ENCODE measurements at places on chromosomes 7 and 10.

- no peak for DNase-seq
Measured at GRCh38 chr10:11684717-11685645, 57.2 kb upstream of the ECHDC3 start.

DNA sequence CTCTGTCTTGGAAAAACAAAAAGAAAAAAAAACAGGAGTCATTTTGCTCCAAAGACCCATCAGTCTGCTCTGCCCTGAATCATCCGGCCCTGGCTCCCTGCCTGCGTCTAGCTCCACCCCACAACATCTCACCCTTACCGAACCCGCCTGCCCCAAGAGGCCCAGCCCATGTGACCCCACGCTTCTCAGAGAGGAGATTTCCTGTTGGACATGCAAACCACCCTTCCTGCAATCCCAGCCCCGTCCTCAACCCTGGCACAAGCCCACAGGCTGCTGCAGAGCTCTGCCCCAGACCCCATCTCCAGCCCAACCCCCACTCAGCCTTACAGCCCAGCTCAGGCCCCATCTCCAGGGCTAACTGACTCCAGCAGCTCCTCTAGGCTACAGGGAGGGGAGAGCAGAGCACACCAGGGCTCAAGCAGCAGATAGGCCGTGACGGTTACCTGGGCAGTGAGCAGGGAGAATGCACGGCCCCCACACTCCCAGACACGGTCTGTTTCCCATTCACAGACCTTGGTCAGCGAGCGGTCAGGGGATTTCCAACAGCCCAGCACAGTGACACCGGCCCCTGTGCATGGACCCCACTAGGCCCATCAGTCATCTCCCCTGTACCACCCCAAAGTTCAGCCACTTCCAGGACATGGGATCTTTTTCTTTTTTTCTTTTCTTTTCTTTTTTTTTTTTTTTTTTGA lies 69.9 kb upstream of the GTF2I start:
- no peak for DNase-seq

DNA sequence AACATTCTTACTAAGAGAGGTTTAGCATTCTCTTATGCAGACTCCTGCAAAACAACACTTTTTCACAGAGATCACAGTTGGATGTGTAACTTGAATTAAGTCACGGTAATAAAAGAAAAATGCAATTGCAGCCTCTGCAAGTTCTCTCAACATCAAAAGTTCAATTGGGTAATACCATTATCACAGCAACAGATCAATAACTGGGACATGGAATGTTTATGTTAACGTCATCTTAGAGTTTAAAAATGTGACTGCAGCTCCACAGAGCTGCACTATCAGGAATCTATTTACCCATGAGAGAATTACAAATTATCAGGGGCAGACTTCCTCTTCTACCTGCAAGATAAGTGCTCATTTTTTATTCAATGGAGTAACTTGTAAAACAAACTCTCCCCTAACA lies 86.7 kb downstream of the VSTM4 start:
- no peak for DNase-seq

GRCh38 chr7:138125598-138126111 lies 49.4 kb downstream of the AKR1D1 start:
- DNase-seq, result no peak

DNA sequence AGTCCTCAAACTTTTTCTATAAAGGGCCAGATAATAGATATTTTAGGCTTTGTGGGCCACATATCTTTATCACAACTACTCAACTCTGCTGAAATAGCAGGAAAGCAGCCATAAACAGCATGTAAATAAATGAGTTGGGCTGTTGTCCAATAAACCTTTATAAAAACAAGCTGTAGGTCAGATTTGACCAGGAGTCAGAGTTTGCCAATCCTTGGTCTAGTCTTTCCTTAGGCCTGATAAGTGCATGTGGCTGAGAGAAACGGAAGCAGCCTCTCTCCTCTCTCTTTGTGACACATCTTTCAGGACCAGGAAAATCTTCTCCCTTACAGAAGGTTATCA lies 724.5 kb downstream of the GRID1 start:
- no peak for DNase-seq

DNA sequence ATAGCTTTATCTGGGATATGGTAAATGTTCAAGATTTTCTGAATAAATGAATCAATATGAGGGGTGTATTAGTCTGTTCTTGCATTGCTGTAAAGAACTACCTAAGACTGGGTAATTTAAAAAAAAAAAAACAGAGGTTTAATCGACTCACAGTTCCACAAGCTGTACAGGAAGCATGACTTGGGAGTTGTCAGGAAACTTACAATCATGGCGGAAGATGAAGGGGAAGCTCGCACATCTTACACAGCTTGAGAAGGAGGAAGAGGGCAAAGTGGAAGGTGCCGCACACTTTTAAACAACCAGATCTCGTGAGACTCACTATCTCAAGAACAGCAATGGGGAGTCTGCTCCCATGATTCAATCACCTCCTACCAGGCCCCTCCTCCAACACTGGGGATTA lies 32.5 kb upstream of the OTUD1 start:
- no peak for DNase-seq

- no peak for DNase-seq
Measured at GRCh38 chr10:16934461-16934860, 117.2 kb upstream of the RSU1 start.

DNA sequence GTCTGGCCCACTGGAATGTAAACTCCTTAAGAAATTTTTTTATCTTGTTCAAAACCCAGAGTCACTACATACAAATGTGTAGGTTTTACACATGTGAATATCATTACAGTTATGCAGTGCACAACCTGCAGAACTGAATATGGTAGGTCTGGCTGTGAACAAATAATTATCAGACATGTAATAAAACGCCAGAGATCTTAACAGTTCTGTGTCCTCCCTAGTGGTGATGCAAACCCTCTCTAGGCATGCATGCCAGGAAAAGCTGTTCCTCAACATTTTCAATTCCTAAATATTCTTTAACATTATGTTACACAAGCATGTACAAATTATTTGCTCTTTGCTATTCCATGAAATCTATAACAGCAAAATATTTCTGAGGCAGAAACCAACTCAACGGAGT lies 124.6 kb downstream of the IMMP2L start:
- no peak for DNase-seq

Data from NCI-H1092 (cell line).